Lung (tissue), 17 donors: ENCODE measurements at places on chromosomes 4 and X. TPM values are rescaled to one million over a fixed set of nuclear protein-coding genes. Genes with fewer than 3 reads are reported as not detected.

GRCh38 chr4:8198906-8199593, at the start of gene SH3TC1:
SH3TC1 (plus strand) TSS chr4:8199290; CDS start chr4:8205195, 5,905 bp downstream.
- peak within 1 kb of the TSS; percentile 95 for H3K27ac ChIP-seq
- peak; percentile 96 for DNase-seq
- no peaks in the 10 kb centered on the region for H3K27me3 ChIP-seq
- H3K4me1 ChIP-seq = no peaks in the 10 kb centered on the region
- peak within 1 kb of the TSS; percentile 49 for H3K4me3 ChIP-seq

DNA sequence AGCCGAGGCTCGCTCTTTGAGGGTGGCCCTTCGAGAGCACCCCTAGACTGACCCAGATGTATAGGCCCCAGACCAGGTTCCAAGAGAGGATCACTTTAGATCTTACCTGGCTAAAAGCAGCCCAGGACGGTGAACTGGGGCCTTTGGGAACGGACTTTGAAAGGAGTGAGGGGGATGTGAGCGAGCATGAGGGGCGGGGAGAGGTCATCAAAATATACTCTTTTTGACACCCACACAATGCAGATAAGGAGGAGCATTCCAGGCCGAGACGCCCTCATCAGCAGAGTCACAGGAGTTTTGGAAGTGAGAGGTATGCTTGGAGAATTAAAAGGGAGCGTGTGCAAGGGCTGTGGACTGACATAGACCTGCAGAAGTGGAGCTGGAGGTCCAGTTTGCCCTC, 528 bp downstream of the NSDHL start:
- peak overlapping the region; percentile 73 for H3K4me3 ChIP-seq
- no peak for DNase-seq
- H3K27me3 ChIP-seq = no peaks in the 10 kb centered on the region

- no peaks in the 10 kb centered on the region for H3K4me1 ChIP-seq
- no peak overlapping the region for H3K27ac ChIP-seq
Measured at GRCh38 chr4:32477518-32477917, 1757.3 kb downstream of the PCDH7 start.

VGLL1 gene
- total RNA-seq = 0.40 TPM
